ENCODE measurements at places on chromosomes 4 and X.

- DNase-seq = no peak
Observed at GRCh38 chrX:40949071-40949470, 136.2 kb upstream of the USP9X start.

DNA sequence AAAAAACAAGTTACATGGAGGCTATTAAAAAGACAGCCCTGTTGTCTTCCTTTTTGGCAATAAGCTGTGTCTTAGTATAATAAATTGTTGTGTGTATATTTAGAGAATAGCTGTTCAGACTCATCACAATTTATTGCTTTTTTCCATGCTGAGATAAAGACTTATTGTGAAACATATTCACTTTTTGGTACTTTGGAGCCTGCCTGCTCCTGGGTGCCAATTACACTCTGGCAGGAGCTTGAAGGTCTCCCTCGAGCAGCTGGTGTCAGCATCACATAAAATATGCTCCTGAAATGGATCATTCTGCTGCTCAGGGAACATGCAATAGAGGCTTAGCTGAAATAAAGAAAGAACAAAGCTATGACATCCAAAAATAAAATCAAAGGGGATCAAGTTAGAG is 211.6 kb upstream of the DKK2 start:
- DNase-seq = no peak

DNA sequence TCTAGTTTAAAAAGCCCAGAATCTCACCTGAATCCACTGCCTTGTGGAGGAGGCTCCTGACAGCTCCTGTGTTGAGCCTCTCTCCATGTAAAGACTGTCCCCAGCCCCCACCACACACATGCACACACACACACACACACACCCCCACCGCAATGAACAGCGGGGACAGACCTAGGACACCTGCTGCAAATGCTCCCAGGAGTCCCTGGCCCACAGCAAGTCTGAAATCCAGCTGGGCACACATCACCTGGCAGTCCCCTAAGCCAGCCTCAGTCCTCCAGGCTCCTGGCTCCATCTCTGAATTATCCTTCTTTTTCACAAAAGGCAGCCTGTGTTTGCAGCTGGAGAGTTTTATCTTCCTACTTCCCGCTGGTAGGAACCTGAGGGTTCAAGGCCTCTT is 6.6 kb upstream of the FAM53A start:
- DNase-seq = no peak

GRCh38 chr4:137538526-137538925 is 6.2 kb upstream of the PCDH18 start:
- DNase-seq = no peak

DNA sequence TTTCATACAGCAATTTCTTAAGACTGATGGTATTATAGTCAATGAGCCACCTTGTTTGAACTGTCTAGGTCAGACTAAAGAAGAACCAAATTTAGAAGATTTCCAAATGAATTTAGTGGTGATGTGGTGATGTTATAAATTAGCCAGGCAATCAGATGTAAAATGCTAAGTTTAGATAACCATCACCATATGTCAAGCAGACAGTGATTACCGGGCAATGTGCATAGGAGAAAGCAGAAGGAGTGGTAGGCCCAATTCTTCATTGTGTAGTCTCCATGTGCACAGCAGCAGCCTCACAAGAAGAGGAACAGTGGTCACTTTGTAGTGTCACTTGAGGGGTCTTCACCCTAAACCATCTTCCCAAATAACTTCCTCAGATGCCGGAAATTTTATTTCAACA is 198.8 kb downstream of the ANTXR2 start:
- DNase-seq = no peak

DNA sequence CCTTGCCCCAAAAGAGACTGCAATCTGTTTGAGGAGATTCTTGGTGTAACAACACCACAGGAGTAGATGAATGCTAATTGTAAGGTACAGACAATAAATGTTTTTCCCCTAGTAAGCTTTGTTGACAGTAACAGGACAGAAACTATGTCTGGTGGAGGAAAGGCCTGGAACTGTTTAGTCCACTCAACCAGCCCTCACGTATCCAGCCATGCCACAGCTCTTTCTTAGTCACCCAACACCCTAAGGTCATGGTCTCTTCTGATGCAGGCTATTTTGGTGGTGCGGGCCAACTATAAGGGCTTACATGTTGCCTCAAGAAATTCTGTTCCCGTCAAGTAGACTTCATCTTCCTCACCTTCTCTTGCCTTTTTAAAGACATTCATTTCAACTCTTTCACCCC is 75.9 kb upstream of the GAB1 start:
- DNase-seq = no peak

DNA sequence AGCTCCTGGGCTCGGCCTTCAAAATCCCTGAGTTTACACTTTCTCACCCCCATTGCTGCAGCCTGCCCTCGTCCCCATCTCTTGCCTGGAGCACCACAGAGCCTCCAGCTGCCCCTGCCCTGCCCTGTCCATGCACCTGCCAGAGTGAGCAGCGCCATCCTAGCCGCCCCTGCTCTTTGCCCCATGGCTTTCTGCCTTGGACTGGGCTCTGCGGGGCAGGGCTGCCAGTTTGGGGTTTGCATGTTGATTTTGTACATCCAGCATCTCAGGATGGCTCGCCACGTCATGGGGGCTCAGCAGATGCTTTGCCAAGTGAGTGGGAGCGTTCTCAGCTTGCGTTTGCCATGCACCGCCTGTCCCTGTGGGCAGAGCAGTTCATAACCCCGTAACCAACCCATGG is 67.1 kb upstream of the HGFAC start:
- no peak for DNase-seq

DNA sequence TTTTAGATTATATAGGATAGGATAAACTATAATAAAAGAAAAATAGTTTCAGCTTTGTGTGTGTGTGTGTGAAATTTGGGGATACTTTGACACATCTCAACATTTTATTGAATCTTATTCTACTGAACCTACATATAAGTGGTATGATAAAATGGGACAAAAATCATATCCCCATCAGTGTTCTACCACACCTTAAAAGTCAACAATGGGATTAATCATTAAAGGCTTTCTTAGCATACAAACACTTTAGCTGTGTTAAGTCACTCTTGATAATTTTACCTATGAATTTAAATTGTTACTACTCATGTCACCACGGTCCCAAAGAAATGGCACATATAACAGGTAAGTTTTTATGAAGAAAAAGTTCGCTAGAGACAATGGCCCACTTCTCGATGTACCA is 37.7 kb upstream of the LRBA start:
- DNase-seq = no peak

DNA sequence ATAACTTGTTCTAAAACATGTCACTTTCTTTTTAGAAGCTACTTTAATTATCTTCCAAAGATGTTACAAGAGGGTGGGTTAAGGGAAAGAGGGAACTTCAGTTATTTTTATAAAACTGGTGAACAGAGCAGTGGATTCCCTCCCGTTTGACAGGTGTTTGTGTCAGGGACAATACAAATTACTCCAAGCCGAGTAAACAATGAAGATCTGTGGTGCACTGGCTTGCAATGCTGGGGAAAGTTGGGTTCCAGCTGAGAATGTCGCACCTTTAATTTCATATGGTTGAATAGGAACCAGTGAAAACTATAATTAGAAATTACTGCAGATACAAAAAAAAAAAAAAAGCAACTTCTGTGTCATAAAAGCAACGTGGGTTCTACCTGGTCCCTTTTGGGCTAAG is 98.6 kb upstream of the TTC29 start:
- no peak for DNase-seq

DNA sequence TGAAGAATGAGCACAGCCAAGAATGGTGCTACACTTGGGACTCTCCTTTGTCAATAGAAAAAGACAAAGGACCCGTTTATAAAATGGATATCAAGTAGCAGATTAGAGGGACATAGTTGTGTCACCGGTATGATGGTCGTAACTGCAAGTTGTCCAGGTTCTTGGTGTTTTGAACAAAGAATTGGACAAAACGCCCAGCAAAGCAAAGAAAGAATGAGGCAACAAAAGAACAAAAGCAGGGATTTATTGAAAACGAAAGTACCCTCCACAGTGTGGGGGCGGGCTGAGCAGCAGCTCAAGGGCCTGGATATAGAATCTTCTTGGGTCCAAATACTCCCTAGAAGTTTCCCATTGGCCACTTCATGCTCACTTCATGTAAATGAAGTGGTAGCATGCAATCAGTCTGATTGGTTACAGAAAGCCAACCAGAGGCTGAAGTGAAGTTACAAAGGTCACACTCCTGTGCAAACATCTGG is 54.7 kb downstream of the SHROOM3 start:
- DNase-seq = no peak

Measured in endothelial cell of umbilical vein (primary cell).